ENCODE measurements at places on chromosomes 11 and 22. TPM values are rescaled to one million over a fixed set of nuclear protein-coding genes. Genes with fewer than 3 reads are reported as not detected.

GRCh38 chr11:6475936-6476335 is 2.2 kb upstream of the TRIM3 start:
- no peak for DNase-seq

GRCh38 chr11:88357323-88358039 is 19.9 kb upstream of the CTSC start:
- no peak for DNase-seq

- DNase-seq: no peak
Observed at GRCh38 chr11:119936426-119936825, 201.5 kb downstream of the TRIM29 start.

GRCh38 chr22:50197000-50197800 is 3.6 kb upstream of the SELENOO start:
- DNase-seq: no peak

- DNase-seq: no peak
Observed at GRCh38 chr11:126824035-126824607, 176.4 kb downstream of the KIRREL3 start.

DNA sequence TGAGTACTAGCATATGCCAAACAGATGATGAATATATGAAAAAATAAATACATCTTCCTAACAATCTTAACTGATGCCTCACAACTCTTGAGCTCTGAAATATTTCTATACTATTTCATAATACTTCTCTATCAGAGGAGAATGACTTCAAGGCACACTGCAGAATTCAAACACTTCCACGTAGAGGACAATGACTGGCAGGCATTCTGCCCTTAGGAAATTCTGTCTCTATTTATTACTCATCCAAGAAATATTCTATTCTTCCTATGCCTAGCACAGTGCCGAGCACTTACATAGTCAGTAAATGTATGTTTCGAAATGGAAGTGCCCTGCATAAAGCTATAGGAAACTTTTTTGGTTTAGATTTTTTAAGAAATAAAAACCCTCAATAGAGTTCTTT is 809.1 kb downstream of the DLG2 start:
- DNase-seq: no peak

DNA sequence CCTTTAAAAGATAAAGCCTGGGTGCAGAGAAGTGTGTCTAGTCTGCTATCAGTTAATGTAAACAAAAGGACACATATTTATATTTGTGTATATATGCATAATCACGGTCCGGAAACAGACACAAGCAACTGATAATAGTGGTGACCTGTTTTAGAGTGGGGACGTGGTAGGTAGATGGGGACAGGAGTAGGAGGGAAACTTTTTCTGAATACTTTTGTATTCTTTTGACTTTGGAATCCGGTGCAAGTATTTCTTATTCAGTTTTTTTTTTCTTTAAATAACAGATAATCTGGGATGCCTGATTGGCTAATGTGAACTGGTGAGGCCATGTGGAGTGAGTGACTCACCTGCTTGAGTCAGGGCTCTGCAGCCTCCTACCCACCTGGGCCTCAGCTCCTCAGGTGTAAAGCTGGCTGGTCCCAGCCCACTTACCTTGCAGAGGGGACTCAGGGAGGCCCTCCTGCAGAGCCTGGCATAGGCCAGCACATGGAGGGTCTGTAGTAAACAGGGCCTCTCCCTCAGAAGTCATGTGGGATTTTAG is 15.3 kb downstream of the MICAL2 start:
- no peak for DNase-seq

DNA sequence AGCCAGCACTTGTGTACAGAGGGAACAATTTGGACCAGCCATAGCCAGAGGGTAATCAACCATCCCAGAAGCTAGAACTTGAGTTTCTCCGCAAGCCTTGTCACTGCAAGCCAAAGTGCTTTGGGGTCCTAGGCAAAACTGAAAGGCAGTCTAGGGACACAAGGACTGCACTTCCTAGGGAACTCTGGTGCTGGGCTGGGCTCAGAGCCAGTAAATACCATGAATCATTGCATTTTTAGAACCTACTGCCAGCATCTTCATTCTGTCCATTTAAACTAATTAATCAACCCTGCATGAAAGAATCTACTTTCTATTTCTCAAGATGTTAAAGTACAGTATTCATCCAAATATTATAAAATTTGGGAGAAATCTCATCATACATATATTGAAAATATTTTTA is 20.0 kb downstream of the PATE3 start:
- no peak for DNase-seq

DNA sequence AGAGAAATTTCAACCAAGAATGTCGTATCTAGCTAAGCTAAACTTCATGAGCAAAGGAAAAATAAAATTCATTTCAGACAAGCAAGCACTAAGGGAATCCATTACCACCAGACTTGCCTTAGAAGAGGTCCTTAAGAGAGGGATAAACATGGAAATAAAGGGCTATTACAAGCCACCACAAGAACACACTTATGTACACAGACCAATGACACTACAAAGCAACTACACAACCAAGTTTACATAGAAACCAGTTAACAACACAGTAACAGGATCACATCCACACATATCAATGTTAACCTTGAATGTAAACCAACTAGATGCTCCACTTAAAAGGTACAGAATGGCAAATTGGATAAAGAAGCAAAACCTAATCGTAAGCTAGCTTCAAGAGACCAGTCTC is 38.0 kb downstream of the TMEM123 start:
- DNase-seq: no peak

DNA sequence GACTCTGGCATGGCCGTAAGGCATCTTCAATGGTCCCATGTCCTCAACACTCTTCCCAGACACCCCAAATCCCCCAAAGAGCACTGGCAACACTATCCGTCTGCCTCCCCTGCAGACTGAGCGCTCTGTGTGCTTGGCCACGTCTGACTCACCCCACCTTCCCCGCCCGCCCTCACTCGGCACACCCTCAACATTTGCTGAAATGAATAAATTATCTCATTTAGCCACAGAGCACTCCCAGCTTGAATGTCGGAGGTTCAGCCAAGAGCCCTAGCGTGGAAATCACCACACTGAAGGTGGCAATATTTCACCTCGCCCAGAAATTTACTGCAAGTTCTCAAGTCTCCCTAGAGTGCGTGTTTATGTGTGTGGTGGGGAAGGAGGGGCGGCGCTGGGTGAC is 46.6 kb upstream of the TCF20 start:
- DNase-seq: no peak

DNA sequence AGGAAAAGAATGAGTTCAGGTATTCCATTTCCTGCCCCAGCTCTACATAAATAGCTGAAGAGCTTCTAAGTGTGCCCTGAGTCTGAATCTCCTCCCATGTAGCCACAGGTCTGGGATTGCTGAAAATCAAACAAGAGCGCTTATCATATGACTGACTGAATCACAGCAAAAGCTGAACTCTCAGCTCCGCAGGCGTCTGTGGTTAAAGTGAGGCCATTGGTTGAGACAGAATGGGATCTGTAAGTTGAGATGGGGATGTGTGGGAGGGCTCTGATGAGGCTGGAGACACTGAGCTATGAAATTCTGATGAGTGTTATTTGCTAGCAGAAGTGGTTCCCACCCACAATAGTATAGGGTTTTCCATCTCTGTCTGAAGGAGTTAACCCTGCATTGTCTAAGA is 637.0 kb downstream of the OPCML start:
- no peak for DNase-seq

BTG4 gene
- not detected for polyA plus RNA-seq

OTOG gene
- polyA plus RNA-seq: not detected

NF2 gene
- 19.3 TPM for polyA plus RNA-seq

MYO18B gene
- 79.3 TPM for polyA plus RNA-seq

Measured in psoas muscle (tissue), 8 donors.